ENCODE measurements at places on chromosomes 6 and 20.

DNA sequence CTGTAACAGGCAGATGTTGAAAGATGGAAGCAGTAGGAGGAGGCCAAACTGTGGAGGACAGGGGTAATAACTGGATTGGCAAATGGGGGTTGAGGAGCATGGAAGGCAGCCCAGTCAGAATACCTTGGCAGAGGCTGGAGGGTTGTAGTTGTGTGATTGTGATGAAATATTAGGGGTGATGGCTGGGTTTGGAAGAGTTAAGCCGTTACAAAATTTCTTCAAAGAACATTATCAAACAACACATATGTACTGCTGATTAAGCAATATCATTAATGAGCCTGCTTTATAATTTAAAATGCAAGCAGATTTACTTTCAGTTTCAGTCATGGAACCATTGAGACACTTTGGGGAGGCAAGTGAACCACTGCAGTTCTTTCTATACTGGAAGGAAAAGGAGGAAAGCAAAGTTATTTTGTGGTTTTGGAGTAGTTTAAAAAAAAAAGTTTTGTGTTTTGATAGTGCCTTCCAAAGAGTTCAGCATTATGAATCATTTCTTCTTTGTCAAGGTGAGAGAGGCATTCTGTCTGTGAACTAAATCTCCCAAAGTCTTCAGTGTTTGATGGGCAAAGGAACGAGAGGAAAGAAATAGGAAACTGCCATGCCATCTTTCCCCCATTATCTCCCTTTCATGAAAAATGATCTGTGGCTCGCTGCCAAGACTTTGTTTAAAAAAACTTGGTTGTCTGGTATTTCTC lies 20.7 kb downstream of the FOXO3 start:
- DNase-seq, result no peak

DNA sequence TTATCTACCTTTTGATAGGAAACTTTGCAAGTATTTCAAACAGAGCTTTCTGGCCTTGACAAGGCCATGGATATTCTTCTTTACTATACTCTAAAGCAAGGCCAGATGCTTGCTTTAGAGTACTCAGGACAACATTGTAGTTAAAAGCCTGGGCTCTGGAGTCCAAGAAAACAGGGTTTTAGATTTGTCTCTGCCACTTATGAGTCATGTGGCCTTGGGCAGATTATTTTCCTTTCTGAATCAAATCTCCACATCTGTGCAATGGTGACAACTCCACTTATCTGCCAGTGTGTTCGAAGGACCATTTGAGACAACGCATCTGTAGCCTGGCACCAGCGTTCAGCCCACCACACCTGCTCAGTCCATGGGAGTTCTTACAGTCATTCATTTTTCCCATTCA lies 265.9 kb upstream of the RIN2 start:
- DNase-seq, result no peak

DNA sequence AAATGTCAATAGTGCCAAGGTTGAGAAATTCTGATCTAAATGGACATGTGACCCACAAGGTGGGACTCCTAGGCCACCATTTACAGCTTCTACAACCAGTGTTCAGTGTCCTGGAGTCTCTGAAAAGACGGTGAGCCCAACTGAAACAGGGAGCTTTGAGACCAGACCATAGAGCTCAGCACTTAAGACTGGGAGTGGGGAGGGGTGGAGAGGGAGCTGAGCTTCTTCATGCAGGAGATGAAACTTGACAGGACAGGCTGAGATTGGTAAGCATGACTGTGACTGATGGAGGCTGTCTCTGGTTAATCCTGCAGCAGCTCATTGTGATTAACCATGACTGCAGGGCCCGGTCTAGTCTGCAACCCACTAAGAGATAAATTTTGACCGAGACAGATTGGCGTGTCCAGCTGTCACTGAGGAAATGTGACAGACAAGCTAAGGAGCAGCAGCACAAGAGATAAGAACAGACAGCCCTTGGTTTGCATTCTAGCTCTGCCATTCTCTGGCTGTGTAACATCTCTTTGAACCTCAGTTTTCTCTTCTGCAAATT lies 1.4 kb upstream of the AAR2 start:
- DNase-seq, result no peak

DNA sequence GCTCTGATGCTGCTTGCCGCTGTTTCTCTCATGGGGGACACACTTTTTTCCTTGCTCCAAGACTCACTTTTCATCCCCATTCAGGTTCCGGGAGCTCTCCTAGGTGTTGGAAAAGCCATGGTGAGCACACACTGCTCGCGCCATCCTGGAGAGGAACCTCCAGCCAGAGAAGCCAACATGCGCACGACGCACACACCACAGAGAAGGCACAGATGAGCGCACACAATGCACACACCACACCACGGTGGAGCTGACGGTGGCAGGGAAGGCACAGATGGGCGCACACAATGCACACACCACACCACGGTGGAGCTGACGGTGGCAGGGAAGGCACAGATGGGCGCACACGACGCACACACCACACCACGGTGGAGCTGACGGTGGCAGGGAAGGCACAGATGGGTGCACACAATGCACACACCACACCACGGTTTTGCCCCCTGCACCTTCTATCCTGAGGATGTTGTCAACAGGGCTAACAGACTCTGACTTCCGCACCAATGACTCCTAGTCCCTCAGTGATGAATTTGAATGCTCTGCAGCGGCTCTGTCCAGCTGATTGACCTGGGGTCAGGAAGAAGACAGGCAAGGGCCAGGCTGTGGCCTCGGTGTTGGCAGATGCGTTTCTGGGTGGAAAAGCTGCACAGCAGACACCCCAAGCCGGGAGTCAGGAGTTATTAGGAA lies 154.7 kb downstream of the ERMARD start:
- DNase-seq, result no peak

GRCh38 chr6:302760-303159 lies 10.5 kb downstream of the DUSP22 start:
- DNase-seq, result no peak

DNA sequence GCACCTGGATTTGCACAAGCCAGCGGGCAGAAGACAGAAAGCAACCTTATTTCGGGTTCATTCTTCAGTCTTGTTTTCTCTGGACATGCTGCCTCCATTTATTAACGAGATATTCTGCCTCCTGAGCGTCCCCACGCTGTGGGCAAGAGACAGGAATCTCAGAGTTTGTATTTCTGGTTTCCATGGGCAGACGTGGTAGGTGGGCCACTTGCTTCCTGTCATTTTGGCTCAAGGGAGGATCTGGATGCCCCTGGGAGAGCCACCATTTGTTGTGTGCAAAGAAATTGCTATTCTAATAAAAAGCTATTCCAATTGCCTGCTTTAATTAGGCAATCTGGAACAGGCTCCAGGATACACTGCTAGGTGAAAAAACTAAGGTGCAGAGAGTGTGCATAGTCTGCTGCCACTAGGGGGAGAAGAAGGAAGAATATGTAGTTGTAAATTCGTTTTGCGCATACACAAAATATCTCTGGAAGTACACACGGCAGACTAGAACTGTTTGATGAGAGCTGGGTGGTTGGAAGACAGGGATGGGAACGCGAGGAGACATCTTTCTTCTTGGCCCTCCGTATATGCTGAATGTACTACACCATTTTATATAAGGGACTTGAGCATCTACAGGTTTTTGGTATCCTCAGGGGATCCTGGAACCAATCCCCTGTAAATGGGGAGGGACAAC lies 30.1 kb upstream of the SLC16A10 start:
- DNase-seq, result no peak

GRCh38 chr6:27503436-27504030 lies 30.6 kb upstream of the ZNF184 start:
- DNase-seq, result peak; percentile 81

- no peak for DNase-seq
Measured at GRCh38 chr6:80163754-80164187, 57.3 kb downstream of the BCKDHB start.

- DNase-seq, result no peak
Measured at GRCh38 chr6:150759483-150759882, 106.0 kb upstream of the MTHFD1L start.

- no peak for DNase-seq
Measured at GRCh38 chr6:41939176-41939847, 2.3 kb downstream of the CCND3 start.

GRCh38 chr6:42819803-42820511 lies 38.1 kb downstream of the BICRAL start:
- DNase-seq, result no peak

GRCh38 chr6:127131275-127131674 lies 12.8 kb downstream of the RSPO3 start:
- DNase-seq, result no peak

DNA sequence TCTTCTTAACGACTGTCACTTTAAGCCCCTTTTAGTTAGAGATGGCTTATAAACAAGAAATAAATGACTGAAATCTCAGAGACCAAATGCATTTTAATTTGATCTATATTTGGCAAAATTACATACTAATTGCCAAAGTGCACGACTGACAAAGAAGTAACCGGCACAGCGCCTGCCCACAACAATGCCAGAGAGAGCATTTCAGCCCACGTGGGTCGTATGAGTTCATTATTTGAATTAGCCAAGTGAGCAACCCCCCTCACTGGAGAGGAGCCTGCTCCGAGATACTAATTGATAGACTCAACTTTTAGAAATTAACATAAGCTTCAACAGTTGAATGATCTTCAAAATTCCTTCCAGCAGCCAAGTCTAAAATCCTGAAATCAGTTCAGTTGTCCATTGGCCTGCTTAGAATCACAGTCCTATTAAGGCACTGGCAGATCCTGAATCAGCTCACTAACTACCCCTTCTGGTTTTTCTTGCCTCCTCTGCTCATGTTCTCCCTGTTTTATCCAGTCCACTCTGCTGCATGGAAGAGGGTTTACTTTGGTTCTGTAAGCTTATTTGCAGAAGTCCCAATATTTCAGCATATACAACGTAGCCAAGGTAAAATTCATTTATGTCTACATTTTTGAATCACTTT lies 519.1 kb upstream of the AGPAT4 start:
- DNase-seq, result no peak

DNA sequence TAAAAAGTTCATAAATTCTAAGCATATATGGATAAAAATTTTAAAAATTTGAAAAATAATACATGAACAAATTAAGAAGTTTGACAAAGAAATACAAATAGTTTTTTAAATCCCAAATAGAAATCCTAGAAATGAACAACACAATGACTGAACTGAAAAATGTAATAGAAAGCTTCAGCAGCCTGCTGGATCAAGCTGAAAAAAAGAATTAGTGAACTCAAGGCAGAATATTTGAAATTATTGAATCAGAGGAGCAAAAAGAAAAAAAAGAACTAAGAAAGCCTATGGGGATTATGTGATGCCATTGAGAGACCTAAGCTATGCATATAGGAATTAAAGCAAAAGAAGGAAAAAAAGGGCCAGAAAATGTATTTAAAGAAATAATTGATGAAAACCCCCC lies 39.9 kb upstream of the TFB1M start:
- DNase-seq, result no peak

DNA sequence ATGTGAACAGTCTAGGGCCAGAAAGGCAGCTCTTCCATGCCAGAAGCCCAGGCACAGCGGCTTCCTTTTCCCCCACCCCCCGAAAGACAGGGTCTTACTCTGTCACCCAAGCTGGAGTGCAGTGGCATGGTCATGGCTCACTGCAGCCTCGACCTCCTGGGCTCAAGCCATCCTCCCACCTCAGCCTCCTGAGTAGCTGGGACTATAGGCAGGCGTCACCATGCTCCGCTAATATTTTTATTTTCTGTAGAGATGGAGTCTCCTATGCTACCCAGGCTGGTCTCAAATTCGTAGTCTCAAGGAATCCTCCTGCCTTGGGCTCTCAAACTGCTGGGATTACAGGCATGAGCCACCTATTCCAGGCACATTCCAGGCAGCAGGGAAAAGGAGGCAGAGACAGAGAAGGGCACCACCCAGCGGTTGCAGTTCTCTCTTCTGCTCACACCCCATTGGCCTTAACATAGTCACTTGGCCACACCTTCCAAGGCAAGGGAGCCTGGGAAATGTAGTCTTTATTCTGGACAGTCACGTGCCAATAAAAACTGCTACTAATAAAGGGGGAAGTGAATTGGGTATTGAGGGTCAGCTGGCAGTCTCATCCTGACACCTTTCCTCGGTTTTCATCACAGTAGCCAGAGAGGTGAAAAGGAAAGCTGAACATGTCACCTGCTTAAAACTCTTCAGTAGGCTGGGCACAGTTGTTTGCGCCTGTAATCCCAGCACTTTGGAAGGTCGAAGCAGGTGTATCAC lies 205.9 kb downstream of the ZMYND8 start:
- peak; percentile 10 for DNase-seq

- DNase-seq, result no peak
Measured at GRCh38 chr6:46190889-46191288, 20.1 kb upstream of the ENPP5 start.

DNA sequence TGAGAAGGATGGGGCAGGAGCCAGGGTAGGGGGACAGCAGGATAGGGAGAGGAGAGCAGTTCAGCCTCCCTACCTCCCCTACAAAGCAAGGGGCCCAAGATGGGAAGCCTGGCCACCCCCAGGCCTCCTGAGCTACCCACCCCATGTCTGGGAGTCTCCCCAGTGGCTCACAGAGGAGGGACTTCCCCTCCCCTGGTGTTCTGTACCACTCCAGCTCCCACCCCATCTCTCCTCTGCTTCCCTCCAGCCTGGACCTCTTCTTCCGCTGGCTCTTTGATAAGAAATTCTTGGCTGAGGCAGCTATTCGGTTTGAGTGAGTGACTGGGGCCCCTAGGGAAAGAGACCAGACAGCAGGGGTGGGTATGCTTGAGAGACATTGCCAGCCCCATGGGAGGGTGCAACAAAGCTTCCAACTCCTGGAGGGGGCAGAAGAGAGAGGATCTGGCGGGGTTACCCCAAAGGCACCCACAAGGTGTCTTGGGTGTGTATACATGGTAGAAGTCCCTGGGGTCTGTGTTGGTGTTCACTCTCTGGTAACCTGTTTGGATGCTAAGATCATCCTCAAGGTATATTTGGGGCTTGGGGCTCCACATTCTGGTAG lies 8.2 kb upstream of the CAPN11 start:
- DNase-seq, result no peak

DNA sequence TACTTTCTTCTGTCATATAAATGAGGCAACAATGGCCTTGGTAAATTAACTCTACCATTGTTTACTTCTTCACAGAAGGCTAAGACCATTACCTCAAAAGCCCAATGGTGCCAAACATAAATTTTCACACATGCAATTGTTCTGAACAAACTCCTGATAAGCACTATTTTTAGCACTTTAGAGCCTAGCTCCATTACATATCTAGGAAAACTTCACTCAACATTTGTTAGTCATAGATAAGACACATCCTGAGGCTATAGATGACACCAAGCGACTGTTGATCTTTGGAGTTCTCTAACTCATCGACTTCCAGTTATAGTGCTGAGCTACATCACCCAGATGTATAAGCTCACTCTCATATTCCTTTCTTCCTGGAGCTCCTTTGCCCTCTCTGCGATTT lies 245.9 kb downstream of the EYS start:
- DNase-seq, result no peak

- DNase-seq, result no peak
Measured at GRCh38 chr6:56996401-56996800, 41.5 kb downstream of the BEND6 start.

- DNase-seq, result no peak
Measured at GRCh38 chr20:56676001-56676400, 46.9 kb downstream of the TFAP2C start.

GRCh38 chr6:15460110-15460727 lies 202.6 kb downstream of the DTNBP1 start:
- no peak for DNase-seq

GRCh38 chr6:88662653-88663174 lies 300.7 kb downstream of the RNGTT start:
- DNase-seq, result no peak
